ENCODE measurements at places on chromosomes 11 and 22. TPM values are rescaled to one million over a fixed set of nuclear protein-coding genes. Genes with fewer than 3 reads are reported as not detected.

The PNPLA3 gene
- polyA plus RNA-seq: 5.3 TPM

- H3K27me3 ChIP-seq: no peaks in the 10 kb centered on the region
- no peaks in the 10 kb centered on the region for H3K4me1 ChIP-seq
- H3K4me3 ChIP-seq: no peak overlapping the region
- no peak for DNase-seq
- H3K27ac ChIP-seq: no peak overlapping the region
- H3K36me3 ChIP-seq: no peaks in the 10 kb centered on the region
These were observed 75.9 kb upstream of the LMO1 start for GRCh38 chr11:8339592-8340022.

- no peaks in the 10 kb centered on the region for H3K4me1 ChIP-seq
- no peak overlapping the region for H3K27ac ChIP-seq
- peak; percentile 17 for DNase-seq
- H3K27me3 ChIP-seq: no peaks in the 10 kb centered on the region
- no peaks in the 10 kb centered on the region for H3K36me3 ChIP-seq
These were observed 27.3 kb downstream of the SERGEF start for GRCh38 chr11:17985517-17985916.

GRCh38 chr22:30582788-30583545 lies 8.5 kb upstream of the GAL3ST1 start:
- DNase-seq: peak; percentile 54
- peaks cover 17% of the 10 kb centered on the region for H3K4me1 ChIP-seq
- H3K36me3 ChIP-seq: peaks cover 68% of the 10 kb centered on the region
- no peaks in the 10 kb centered on the region for H3K27me3 ChIP-seq

The KDM4D gene
- polyA plus RNA-seq: 1.3 TPM

DNA sequence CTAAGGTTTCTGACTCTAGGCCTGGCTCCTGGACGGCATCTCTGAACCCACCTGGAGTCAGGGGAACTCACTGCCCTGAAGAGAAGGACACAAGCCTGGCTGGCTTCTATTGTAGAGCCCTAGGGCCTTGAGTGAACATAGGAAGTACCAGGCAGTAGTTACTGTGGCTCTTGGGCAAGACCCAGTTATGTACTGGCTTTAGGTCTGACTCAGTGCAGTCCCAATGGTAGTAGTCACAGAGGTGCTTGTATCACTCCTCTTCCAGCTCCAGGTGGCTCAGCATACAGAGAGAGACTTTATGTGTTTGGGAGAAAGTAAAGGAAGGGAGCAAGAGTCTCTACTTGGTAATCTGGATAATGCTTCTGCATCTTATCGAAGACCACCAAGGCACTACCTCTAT lies 13.9 kb upstream of the PAK1 start:
- no peak for DNase-seq
- no peaks in the 10 kb centered on the region for H3K36me3 ChIP-seq
- H3K27me3 ChIP-seq: peaks cover 8% of the 10 kb centered on the region
- H3K4me3 ChIP-seq: no peak overlapping the region
